ENCODE measurements at places on chromosomes 1 and 21.

- no peak for DNase-seq
Observed at GRCh38 chr1:35406103-35406502, 137.6 kb downstream of the ZMYM4 start.

- DNase-seq = no peak
Observed at GRCh38 chr1:167799747-167800146, 78.0 kb downstream of the MPZL1 start.

GRCh38 chr1:68497358-68497698 is 446 bp upstream of the DEPDC1 start:
- DNase-seq = no peak

- no peak for DNase-seq
Observed at GRCh38 chr1:233140974-233141373, 154.6 kb downstream of the PCNX2 start.

DNA sequence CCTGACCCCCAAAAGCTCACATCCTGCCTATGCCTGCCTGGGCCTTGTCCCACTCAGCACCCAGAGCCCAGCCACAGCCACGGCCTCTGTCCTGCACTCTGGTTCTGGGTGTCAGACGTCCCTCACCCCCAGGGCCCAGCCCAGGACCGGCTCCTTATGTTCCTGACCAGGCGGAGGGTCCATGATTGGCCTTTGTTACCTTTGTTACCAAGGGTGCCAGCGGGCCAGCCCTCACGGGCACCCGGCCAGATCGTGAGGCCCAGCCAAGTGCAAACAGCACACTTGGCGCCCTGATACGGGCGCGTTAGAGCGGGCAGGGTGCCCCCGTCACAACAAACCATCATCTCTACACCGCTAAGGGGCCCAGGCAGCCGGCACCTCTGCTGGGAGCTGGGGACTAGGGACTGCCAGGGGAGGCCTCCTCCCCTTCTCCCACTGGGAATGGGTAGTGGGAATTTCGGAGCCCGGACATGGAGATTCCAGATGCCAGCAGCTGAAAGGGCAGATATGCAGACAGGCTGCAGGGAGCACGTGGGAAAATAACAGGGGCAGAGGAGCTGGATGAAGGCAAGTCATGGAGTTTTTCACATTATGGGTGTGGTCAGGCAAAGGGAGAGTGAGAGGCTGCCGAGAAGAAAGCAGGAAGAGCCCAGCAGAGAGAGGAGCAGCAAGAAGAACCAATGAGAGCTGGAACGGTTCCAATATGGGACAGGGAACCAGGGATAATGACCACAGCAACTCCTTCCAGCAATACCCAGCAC is 22.1 kb downstream of the HSPG2 start:
- DNase-seq = no peak

Data from ecto neural progenitor cell (in vitro differentiated cells).